Calu3 (cell line): ENCODE measurements at places on chromosomes 3 and 15. TPM values are rescaled to one million over a fixed set of nuclear protein-coding genes. Genes with fewer than 3 reads are reported as not detected.

GRCh38 chr3:125512135-125512920 is 7.7 kb downstream of the SNX4 start:
- no peak overlapping the region for H3K27ac ChIP-seq
- H3K4me1 ChIP-seq: peaks cover 16% of the 10 kb centered on the region
- no peaks in the 10 kb centered on the region for H3K27me3 ChIP-seq
- no peak overlapping the region for H3K4me3 ChIP-seq
- no peak for DNase-seq

DNAH12 gene
- 0.92 and 1.6 TPM in 2 replicates for total RNA-seq

DNA sequence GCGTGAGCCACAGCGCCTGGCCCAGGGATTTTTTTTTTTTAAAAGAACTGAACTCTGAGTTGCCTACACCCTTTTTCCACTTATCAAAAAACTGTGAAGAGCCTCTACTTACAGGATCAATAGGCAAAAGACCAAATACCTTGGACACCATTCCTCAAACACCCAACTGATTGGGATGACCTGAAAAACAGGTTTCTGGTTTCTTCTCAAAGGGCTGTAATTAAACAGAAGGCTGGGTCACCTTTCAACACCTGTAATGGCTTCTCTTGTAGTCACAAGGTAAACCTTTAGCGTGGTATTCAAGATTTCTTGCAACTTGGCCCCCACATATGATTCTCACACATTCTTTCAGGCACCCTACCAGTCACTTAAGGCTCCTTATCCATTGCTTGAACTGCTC is 38.4 kb upstream of the PLXND1 start:
- H3K27ac ChIP-seq: no peak overlapping the region
- DNase-seq: peak; percentile 34
- H3K36me3 ChIP-seq: no peaks in the 10 kb centered on the region
- no peaks in the 10 kb centered on the region for H3K27me3 ChIP-seq

- no peak overlapping the region for H3K27ac ChIP-seq
- H3K4me3 ChIP-seq: no peak overlapping the region
- DNase-seq: no peak
- no peaks in the 10 kb centered on the region for H3K4me1 ChIP-seq
- peaks cover 16% of the 10 kb centered on the region for H3K27me3 ChIP-seq
These were observed 90.2 kb downstream of the RFTN1 start for GRCh38 chr3:16423298-16423697.

DNA sequence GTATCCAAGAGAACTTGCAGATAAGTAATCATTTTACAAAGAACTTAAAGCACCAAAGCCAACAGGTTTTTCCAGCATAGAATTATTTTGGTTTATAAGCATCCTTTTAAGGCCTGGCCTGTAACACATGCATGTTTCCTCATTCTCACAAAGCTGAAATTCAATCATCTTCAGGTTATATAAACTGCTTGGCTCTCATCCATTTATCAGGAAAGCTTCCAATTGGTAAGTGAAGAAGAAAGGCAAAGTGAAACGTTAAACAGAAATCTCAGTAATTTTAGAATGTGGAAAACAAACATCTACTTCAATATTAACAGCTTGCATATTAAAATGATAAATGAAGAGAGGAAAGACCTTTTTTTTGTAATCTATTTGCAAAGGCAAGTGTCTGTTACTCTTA is 1.6 kb downstream of the SERP1 start:
- peak overlapping the region; percentile 98 for H3K27ac ChIP-seq
- DNase-seq: no peak
- H3K36me3 ChIP-seq: peaks cover 81% of the 10 kb centered on the region
- H3K27me3 ChIP-seq: no peaks in the 10 kb centered on the region
- peaks cover 55% of the 10 kb centered on the region for H3K4me1 ChIP-seq
- H3K4me3 ChIP-seq: peak overlapping the region; percentile 93

DNA sequence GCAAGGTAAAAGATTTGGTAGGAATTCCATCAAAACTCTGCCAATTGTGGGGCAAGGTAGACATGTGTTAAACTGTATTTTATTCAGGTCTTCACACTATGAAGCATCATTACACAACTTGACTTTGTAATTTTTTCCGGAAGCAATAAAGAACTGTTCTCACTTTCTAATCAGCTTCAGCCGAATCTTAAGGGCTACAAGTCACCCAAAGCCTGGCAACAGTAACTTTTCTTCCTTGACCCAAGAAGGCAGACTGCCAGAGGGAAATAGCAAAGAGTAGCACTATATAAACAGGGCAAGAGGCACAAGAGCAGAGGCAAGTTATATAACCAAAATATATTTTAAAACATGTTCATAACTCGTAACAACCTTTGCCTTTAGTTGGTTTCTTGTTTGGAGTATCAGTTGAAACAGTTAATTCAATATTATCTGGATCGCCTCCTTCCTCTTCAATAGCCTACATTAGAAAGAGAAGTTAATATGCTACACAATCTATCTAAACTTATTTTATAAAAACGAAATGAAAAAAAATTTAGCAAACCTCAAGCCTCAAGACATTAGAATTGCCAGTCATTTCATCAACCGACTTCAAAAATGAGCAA is 1.4 kb downstream of the SLTM start:
- peaks cover 8% of the 10 kb centered on the region for H3K4me1 ChIP-seq
- peak overlapping the region; percentile 96 for H3K4me3 ChIP-seq
- DNase-seq: no peak
- H3K27ac ChIP-seq: peak overlapping the region; percentile 99
- no peaks in the 10 kb centered on the region for H3K27me3 ChIP-seq
- H3K36me3 ChIP-seq: peaks cover 59% of the 10 kb centered on the region

DNA sequence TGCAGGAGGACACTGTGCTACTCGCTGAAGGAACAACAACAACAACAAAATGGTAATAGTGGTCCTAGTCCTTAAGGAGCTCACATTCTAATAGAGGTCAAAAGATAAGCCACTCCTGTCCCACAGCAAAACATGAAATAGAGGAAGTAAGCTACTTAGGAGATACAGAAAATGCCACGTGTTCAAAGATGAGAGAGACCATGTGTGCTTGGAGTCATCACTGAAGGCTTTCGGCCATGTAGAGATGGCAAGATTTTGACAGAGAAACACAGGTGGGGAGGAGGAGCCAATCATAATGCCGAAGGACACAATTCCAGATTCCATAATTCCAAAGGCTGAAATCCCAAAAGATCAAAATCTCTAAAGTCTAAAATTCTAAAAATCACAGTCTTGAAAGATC is 24.8 kb upstream of the RIOX2 start:
- no peaks in the 10 kb centered on the region for H3K27me3 ChIP-seq
- no peak overlapping the region for H3K4me3 ChIP-seq
- DNase-seq: no peak
- H3K36me3 ChIP-seq: no peaks in the 10 kb centered on the region
- H3K27ac ChIP-seq: no peak overlapping the region

LRRC2 gene
- not detected in 2 replicates for total RNA-seq
